ENCODE measurements at places on chromosomes 2 and 18. TPM values are rescaled to one million over a fixed set of nuclear protein-coding genes. Genes with fewer than 3 reads are reported as not detected.

Gene ADRA2B
- polyA plus RNA-seq = not detected

Gene SLC4A3
- not detected for polyA plus RNA-seq

Gene SPDYA
- not detected for polyA plus RNA-seq

Gene SNTG2
- 1.2 TPM for polyA plus RNA-seq

Gene INHBB
- polyA plus RNA-seq = not detected

Gene MARCO
- not detected for polyA plus RNA-seq

Gene MC5R
- not detected for polyA plus RNA-seq

Gene NPPC
- not detected for polyA plus RNA-seq

Gene FKBP1B
- polyA plus RNA-seq = 0.77 TPM

Gene MARCHF4
- polyA plus RNA-seq = not detected

DNA sequence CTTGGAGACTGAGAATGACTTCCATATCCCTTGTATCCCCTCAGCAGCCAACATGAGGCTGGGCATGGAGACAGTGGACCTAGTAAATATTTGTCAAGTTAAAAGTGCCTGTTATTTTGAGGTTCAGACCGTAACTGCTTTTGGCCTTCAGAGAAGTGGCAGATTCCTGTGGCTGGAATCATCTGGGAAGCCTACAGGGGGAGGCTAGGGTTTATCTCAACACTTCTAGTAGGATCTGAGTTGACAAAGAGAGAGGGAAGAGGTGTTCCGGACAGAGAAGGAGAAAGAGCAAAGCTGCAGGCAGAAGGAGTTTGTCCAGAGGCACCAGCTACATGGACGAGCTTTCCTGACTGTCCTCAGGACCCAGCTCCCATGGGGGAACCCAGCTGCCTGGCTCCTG lies 27.0 kb downstream of the SLC14A2 start:
- H3K36me3 ChIP-seq = no peaks in the 10 kb centered on the region
- no peaks in the 10 kb centered on the region for H3K27me3 ChIP-seq
- H3K4me3 ChIP-seq = no peak overlapping the region
- H3K4me1 ChIP-seq = no peaks in the 10 kb centered on the region
- no peak overlapping the region for H3K27ac ChIP-seq

DNA sequence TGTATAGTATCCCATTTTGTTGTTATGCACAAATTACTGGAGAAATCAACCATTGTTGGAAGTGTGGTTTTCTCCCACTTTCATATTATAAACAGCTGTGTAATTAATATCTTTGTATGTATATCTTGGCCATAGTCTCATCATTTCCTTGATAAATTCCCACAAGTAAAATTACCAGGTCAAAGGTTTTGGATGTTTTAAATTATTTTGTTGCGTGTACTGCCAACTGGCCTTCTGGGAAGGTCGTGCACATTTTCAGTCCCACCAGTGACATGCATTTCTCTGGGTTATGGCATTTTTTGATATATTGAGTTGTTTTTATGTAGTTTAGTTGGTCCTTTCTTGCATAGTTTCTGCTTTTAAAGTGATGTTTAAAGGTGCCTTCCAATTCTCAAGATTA lies 41.5 kb downstream of the TSHZ1 start:
- H3K4me3 ChIP-seq = no peak overlapping the region
- no peak for DNase-seq
- H3K27ac ChIP-seq = no peak overlapping the region
- H3K27me3 ChIP-seq = no peaks in the 10 kb centered on the region

GRCh38 chr2:235265348-235265965 lies 228.4 kb upstream of the AGAP1 start:
- DNase-seq = no peak
- H3K4me3 ChIP-seq = no peak overlapping the region
- no peaks in the 10 kb centered on the region for H3K4me1 ChIP-seq
- H3K27ac ChIP-seq = no peak overlapping the region

DNA sequence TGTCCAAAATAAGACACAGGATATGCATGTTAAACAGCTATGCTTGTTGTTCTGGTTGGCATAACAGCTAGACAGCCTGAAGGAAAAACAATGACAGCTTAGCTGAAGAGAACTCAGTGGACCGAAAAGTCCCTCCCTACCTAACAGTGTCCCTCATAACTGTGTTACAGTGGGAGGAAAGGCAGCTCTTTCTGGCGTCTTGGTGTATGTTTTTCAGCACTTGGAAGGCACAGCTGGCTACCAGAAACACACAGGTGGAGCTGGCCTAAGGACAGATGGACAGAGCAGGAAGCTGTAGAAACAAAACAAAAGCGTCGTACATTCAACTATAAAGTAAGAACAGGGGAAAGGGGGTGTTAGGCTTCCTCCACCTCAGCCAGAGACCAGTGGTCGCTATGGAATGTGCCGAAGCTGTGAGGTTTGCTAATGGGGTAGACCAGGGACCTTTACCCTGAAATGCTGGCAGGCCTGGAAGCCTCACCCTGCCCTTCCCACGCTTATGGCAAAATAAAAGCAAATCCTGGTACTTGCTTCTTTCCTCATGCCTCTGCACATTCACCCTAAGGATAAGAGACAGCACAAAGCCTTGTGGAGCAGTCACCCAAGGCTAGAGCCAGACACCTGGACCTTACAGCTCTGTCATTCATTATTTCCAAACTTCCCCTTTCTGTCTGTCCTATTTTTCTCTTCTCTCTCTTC lies 103.5 kb upstream of the TRIB2 start:
- no peaks in the 10 kb centered on the region for H3K27me3 ChIP-seq
- peaks cover 2% of the 10 kb centered on the region for H3K4me1 ChIP-seq
- H3K4me3 ChIP-seq = no peak overlapping the region
- no peak overlapping the region for H3K27ac ChIP-seq
- no peak for DNase-seq
- H3K36me3 ChIP-seq = no peaks in the 10 kb centered on the region

DNA sequence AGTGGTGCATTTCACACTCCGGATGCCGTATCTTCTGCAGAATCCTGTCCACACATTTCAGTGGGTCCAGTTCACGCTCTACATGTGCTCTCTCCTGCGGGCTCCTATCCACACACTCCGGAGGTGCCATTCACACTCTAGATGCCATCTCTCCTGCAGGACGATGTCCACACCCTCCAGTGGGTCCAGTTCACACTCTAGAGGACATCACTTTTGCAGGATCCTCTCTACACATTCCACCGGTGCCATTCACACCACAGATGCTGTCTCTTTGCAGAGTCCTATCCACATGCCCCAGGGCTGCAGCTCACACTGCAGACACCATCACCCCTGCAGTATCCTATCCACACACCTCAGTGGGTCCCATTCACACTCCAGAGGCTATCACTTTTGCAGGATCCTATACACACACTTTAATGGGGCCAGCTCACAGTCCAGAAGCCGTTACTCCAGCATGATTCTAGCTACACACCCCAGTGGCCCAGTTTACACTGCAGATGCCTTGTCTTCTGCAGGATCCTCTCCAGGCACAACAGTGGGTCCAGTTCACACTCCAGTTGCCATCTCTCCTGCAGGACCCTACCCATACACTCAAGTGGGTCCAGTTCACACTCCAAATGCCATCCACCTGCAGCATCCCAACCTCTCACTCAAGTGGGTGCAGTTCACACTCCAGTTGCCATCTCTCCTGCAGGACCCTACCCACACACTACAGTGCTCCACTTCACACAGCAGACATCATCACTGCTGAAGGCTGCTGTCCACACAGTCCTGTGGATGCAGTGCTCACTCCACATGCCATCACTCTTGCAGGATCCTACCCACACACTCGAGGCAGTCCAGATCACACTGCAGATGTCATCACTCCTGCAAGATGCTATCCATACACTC lies 2.1 kb upstream of the PXDN start:
- H3K4me3 ChIP-seq = no peak overlapping the region
- H3K4me1 ChIP-seq = peaks cover 14% of the 10 kb centered on the region
- DNase-seq = no peak
- H3K36me3 ChIP-seq = no peaks in the 10 kb centered on the region

GRCh38 chr2:160482673-160483072 lies 10.9 kb downstream of the RBMS1 start:
- peaks cover 2% of the 10 kb centered on the region for H3K36me3 ChIP-seq
- peaks cover 27% of the 10 kb centered on the region for H3K4me1 ChIP-seq
- peak overlapping the region; percentile 85 for H3K27ac ChIP-seq
- H3K4me3 ChIP-seq = peak overlapping the region; percentile 56

DNA sequence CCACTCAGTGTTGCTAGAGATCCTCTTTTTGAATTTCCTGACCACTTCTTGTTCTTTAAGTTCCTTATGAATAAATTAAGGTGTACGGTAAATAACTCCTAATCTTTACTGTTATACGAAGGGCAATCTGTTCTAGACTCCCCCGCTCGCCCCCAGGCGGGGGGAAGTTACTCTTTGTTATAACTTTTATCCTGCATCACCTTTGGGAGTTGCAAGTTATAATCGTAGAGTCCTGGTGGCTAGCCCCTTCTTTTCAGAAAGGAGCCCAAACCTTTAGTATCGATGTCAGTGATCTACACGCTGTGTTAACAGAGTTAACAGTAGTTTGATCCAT lies 652 bp downstream of the GCA start:
- peak overlapping the region; percentile 83 for H3K27ac ChIP-seq
- H3K4me3 ChIP-seq = peak overlapping the region; percentile 95
- H3K4me1 ChIP-seq = peaks cover 13% of the 10 kb centered on the region
- no peak for DNase-seq
- no peaks in the 10 kb centered on the region for H3K36me3 ChIP-seq

DNA sequence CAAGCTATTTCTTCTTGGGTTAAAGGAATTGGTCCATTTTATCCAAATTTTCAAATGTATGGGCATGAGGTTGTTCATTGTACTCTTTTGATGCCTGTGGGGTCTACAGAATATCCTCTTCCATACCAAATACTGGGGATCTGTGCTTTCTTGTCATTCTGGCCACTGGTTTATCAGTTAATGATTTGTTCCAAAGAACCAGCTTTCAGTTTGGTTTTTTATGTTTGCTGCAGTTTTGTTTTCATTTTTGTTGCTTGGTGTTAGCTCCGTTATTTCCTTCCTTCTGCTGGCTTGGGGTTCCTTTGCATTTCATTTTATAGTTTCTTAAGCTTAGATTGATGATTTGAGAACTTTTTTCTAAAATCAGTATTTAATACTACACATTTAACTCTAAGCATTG lies 45.5 kb downstream of the SLC66A2 start:
- no peaks in the 10 kb centered on the region for H3K36me3 ChIP-seq
- DNase-seq = no peak
- no peak overlapping the region for H3K4me3 ChIP-seq
- peaks cover 16% of the 10 kb centered on the region for H3K4me1 ChIP-seq
- H3K27ac ChIP-seq = peak overlapping the region; percentile 61

GRCh38 chr2:17754773-17755425 lies 961 bp downstream of the GEN1 start:
- no peaks in the 10 kb centered on the region for H3K27me3 ChIP-seq
- H3K4me1 ChIP-seq = peaks cover 24% of the 10 kb centered on the region
- peak overlapping the region; percentile 91 for H3K4me3 ChIP-seq
- H3K36me3 ChIP-seq = no peaks in the 10 kb centered on the region
- no peak for DNase-seq

DNA sequence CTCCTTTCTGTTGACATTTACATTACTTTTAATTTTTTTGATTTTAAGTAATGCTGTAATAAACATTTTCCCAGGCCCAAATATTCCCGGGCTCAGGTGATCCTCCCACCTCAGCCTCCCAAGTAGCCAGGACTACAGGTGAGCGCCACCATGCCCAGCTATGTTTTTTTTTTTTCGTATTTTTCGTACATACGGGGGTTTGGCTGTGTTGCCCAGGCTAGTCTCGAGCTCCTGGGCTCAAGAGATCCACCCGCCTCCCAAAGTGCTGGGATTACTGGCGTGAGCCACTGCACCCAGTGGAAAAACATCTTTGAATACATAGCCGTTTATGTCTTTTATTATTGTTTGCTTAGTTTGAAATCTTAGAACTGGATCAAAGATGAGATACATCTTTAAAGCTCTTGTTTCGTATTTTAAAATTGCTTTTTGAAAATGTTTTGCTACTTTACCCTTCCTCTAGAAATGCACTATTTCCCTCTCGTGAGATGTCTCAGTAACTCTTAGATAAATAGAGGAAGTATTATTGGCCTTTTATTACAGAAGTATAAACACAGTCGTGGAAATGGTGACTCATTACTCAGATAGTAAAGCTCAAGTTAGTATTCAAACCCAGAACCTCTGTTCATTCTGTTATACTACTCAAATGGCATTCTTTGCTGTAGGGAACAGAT lies 2.4 kb downstream of the SMCHD1 start:
- H3K27me3 ChIP-seq = no peaks in the 10 kb centered on the region
- peaks cover 51% of the 10 kb centered on the region for H3K4me1 ChIP-seq
- peak overlapping the region; percentile 89 for H3K27ac ChIP-seq
- H3K4me3 ChIP-seq = peak overlapping the region; percentile 98
- DNase-seq = no peak
- H3K36me3 ChIP-seq = peaks cover 15% of the 10 kb centered on the region

GRCh38 chr2:26569216-26570082 lies 71.7 kb downstream of the CIB4 start:
- no peaks in the 10 kb centered on the region for H3K4me1 ChIP-seq
- peaks cover 19% of the 10 kb centered on the region for H3K27me3 ChIP-seq
- H3K4me3 ChIP-seq = no peak overlapping the region
- DNase-seq = no peak

GRCh38 chr2:239970004-239970623 lies 55.0 kb downstream of the NDUFA10 start:
- H3K4me1 ChIP-seq = no peaks in the 10 kb centered on the region
- H3K36me3 ChIP-seq = peaks cover 46% of the 10 kb centered on the region
- no peaks in the 10 kb centered on the region for H3K27me3 ChIP-seq
- H3K27ac ChIP-seq = no peak overlapping the region
- no peak overlapping the region for H3K4me3 ChIP-seq

- no peaks in the 10 kb centered on the region for H3K36me3 ChIP-seq
- H3K27ac ChIP-seq = no peak overlapping the region
- H3K27me3 ChIP-seq = no peaks in the 10 kb centered on the region
- no peak for DNase-seq
Observed at GRCh38 chr2:14261771-14262170, 370.7 kb upstream of the LRATD1 start.

DNA sequence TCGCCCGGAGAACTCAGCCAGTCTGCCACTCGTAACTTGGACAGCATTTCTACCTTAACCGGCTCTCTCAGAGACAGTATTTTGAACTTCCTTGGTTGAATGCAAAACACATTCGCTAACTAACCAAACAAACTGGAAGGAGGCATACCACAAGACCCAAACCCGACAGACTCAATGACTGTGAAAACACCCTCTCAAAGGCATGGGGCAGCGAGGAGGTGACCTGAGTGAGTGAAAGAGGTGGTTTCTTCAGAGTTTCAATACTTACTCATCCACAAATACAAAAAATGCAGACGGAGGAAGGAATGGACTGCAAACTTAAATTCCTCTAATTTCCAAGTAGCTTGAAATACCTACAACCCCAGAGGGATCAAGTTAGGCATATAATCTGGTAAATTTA lies 132.9 kb downstream of the GAREM1 start:
- no peak overlapping the region for H3K27ac ChIP-seq
- peaks cover 3% of the 10 kb centered on the region for H3K27me3 ChIP-seq
- no peak for DNase-seq

Measured in naive thymus-derived CD8-positive, alpha-beta T cell (primary cell).